ENCODE measurements at places on chromosomes 1 and 21.

DNA sequence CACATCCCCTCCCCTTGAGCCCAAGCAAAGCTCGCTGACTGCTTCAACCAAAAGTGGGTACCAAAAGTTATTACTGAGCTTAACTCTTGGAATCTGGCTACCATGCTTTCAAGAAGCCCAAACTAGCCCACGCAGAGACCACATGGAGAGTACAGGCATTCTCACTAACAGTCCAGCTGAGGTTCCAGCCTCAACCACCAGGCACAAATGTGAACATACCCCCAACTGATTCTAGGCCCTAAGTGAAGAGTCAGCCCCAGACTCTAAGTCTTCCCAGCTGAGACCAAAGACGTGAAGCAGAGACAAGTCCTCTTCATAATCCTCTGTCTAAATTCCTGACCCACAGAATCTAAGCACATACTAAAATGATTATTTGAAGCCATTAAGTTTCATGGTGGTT is 36.8 kb downstream of the EVI5 start:
- DNase-seq: no peak

DNA sequence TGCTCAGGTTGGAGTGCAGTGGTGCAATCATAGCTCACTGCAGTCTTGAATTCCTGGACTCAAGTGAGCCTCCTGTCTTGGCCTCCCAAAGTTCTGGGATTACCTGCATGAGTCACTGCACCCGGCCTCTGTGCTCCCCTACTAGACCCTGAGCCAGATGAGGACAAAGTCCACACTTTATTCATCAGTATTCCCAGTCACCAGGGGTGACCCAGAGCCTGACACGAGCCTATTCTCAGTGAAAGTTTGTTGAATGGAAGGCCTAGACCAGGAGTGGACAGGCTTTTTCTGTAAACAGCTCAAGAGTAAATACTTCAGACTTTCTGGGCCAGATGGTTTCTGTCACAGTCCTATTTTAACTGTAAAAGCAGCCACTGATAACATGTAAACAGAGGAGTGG is 68.2 kb downstream of the MAB21L3 start:
- no peak for DNase-seq

DNA sequence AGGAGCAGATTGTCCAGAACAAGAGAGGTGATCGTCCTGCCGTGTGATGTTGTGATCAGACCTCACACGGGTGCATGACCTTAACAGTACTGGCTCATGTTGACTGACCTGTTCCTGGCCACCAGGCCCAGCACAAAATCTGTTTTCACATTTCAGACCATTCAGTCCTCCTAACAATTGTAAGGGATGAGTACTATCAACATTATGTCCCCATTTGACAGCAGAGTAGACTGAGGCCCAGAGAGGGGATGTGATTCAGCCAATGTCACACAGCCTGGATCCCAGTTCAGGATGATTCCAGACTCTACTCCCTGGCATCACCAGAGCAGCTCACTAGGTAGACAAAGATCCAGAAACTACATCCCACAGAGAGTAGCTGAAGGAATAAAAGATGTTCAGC is 7.4 kb upstream of the TAS1R2 start:
- no peak for DNase-seq

GRCh38 chr1:59071289-59071688 is 225.6 kb upstream of the FGGY start:
- DNase-seq: peak; percentile 10

DNA sequence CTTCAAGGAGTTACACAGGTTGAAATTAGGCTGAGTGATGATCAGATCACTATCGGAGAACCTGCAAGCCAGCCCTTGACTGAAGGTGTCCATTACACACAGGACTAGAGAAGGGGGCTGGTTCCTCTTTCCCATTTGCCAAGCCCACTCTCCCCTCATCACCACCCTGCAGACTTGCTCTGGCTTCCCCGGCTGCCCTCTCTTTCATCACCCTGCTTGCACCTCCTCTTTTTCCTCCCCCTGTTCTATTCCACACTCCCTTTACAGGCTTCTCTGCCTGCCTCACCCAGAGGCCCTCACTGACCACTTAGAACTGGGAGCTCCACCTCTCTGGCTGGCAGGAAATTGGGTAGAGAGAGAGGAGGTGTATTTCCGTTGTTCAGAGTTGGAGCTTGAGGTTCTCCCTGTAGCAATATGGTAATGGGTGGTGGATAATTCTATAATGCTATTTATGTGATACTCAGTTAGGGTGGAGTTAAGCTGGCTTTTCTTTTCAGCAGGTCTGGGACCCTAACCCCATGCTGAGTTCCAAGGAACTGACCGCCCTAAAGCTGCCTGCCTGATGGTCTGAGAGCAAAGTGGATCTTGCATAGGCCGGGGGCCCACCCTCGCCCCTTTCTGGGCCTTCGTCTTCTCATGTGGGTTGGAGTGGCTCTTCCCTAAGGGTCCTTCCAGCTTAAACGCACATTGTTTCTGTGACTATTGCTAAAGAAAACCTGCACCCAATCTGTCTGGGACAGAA is 111.8 kb upstream of the ADAR start:
- no peak for DNase-seq
